ENCODE measurements at places on chromosomes 3 and 15.

DNA sequence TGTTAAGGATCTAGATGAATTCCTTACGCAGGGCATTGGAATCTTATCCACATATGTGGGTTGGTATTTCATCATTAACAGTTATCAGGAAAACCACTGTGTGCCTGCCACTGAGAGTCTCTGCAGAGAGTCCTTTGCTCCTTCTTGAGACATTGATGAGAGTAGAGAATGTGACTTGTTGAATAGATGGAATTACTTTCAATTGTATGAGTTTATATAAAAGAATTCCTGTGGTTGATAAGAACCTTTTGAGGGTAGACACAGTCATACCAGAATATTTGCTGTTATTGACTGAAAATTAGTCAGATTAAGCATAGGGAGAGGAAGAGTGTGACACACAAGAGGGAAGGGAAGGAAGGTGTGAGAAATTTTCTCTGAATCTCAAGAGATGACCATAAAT lies 30.8 kb downstream of the ARHGEF26 start:
- DNase-seq, result peak; percentile 36
- H3K4me3 ChIP-seq, result no peak overlapping the region

DNA sequence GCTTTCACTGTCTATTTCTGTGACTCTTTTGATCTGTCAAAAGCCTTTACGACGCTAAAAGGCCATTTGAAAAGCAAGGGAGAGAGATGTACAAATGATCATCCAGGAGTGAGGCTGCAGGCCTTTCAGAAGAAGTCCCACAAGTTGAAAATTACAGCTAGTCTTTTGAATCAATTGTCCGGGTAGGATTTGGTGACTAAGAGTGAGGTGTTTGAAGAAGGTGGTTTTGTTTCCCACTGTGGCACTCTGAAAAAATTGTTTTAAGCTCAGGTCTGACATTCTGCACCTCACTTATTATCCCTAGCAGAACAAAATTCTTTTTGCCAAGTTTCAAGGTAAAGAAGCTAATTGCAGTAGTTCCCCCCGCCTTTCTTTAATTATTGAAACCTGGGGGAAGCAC lies 50.8 kb upstream of the TMEM108 start:
- H3K27ac ChIP-seq, result no peak overlapping the region
- no peak for DNase-seq
- H3K36me3 ChIP-seq, result no peaks in the 10 kb centered on the region
- H3K4me3 ChIP-seq, result no peak overlapping the region
- H3K4me1 ChIP-seq, result no peaks in the 10 kb centered on the region

GRCh38 chr3:188316723-188317070 lies 162.7 kb downstream of the LPP start:
- no peaks in the 10 kb centered on the region for H3K27me3 ChIP-seq
- no peaks in the 10 kb centered on the region for H3K36me3 ChIP-seq
- peaks cover 2% of the 10 kb centered on the region for H3K4me1 ChIP-seq

GRCh38 chr15:26967719-26968269 lies 3.2 kb upstream of the GABRG3 start:
- H3K27ac ChIP-seq, result no peak overlapping the region
- peak overlapping the region; percentile 69 for H3K4me3 ChIP-seq
- peaks cover 16% of the 10 kb centered on the region for H3K27me3 ChIP-seq
- H3K36me3 ChIP-seq, result no peaks in the 10 kb centered on the region
- no peak for DNase-seq
- peaks cover 4% of the 10 kb centered on the region for H3K4me1 ChIP-seq

All from trophoblast cell (in vitro differentiated cells and primary cell).